HepG2 (cell line): ENCODE measurements at places on chromosomes 7 and 10. TPM values are rescaled to one million over a fixed set of nuclear protein-coding genes. Genes with fewer than 3 reads are reported as not detected.

DNA sequence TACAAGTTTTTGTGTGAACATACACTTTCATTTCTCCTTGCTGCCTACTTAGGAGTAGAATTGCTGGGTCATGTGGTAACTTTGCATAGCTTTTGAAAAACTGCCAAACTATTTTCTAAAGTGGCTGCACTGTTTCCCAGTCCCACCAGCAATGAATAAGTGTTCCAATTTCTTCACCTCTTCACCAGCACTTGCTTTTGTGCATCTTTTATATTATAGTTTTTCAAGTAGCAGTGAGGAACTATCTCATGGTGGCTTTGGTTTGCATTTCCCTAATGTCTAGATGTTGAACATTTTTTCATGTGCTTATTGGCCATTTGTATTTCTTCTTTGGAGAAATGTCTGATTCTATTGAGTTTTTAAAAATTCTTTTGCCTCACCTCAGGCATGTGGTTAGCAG is 229.9 kb upstream of the TCF7L2 start:
- peaks cover 67% of the 10 kb centered on the region for H3K4me1 ChIP-seq
- no peak overlapping the region for H3K27ac ChIP-seq
- no peaks in the 10 kb centered on the region for H3K36me3 ChIP-seq
- DNase-seq, result no peak
- no peaks in the 10 kb centered on the region for H3K27me3 ChIP-seq

UPK3BL2 gene
- total RNA-seq, result 0.79 and 2.4 TPM in 2 replicates

DNA sequence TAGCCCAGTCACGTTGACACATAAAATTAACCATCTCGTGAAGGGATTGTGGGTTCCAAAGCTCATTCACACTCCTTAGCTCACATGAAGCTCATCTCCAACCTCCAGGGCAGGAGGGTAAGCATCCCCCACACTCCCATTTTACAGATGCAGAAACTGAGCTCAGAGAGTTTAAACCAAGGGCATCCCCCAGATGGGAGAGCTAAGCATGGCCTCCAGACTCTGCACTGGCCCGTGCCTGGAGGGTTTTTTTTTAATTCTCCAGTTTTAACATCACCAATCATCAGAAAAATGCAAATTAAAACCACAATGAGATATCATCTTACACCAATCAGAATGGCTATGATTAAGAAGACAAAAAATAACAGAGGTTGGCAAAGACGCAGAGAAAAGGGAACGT is 53.3 kb upstream of the TCF7L2 start:
- peaks cover 53% of the 10 kb centered on the region for H3K4me1 ChIP-seq
- DNase-seq, result no peak
- H3K4me3 ChIP-seq, result no peak overlapping the region
- H3K27ac ChIP-seq, result no peak overlapping the region
- H3K36me3 ChIP-seq, result no peaks in the 10 kb centered on the region

GRCh38 chr10:91191584-91191919 is 28.9 kb upstream of the PCGF5 start:
- H3K27ac ChIP-seq, result no peak overlapping the region
- no peak overlapping the region for H3K4me3 ChIP-seq
- H3K27me3 ChIP-seq, result no peaks in the 10 kb centered on the region

DNA sequence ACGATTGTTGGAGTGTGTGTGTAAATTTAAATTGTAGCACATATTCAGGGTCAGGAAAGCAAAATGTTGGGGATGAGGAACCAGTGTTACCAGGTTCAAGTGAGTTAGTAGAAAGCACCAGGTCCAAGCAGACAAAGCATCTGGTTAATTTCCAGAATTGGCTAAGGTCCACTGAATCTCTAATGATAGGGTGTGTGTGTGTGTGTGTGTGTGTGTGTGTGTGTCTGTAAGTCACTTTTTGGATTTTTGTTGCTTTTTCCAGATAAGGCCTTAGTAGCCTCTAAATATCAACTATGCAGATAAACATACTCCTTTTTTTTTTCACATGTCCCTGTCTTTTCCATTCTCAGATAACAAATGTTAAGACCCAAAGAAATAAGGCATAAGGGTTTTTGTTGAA is 36.6 kb upstream of the FMC1 start:
- no peaks in the 10 kb centered on the region for H3K27me3 ChIP-seq
- peaks cover 20% of the 10 kb centered on the region for H3K4me1 ChIP-seq
- H3K4me3 ChIP-seq, result no peak overlapping the region
- no peak overlapping the region for H3K27ac ChIP-seq
- H3K36me3 ChIP-seq, result peaks cover 1% of the 10 kb centered on the region; the same call in 1 of the 2 replicates

DNA sequence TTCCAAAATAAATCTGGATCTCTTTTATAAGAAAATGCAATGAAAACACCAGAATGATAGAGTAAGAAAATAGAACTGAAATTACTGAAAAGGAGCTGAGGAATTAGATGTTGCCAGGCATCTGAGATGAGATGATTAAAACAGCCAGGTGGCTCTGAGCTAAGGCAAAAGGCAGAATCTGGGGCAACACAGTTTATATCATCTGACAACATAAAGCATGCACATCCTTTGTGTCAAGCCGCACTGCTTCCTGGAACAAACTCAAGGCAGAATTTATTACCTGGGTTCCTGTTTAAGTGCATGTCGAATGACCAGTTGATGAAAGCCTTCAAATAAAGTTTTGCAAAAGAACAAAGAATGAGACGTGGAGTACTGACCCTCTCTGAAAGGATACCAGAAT is 247.0 kb downstream of the SNX10 start:
- H3K4me1 ChIP-seq, result no peaks in the 10 kb centered on the region
- H3K27me3 ChIP-seq, result peaks cover 48% of the 10 kb centered on the region; the same call in 2 of the 3 replicates
- no peak overlapping the region for H3K4me3 ChIP-seq
- DNase-seq, result no peak
